Hematopoietic multipotent progenitor cell treated with erythropoietin and hydrocortisone succinate and interleukin-3 and kit ligand, for 6 days (in vitro differentiated cells): ENCODE measurements at places on chromosomes 4 and X.
A peak's percentile ranks its signal among the peaks of the same experiment; 100 is the strongest.

DNA sequence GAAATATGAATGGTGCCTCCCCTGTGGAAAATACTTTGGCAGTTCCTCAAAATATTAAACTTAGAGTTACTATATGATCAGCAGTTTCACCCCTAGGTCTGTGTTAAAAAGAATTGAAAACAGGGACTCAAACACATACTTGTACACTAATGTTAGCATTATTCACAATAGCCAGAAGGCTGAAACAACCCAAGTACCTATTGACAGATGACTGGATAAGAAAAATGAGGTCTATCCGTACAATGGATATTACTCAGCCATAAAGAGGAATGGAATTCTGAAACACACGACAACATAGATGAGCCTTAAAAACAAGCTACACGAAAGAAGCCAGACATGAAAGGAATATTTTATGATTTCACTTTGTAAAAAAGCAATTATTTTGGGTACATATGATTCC lies 54.9 kb downstream of the PGRMC2 start:
- no peak for DNase-seq

DNA sequence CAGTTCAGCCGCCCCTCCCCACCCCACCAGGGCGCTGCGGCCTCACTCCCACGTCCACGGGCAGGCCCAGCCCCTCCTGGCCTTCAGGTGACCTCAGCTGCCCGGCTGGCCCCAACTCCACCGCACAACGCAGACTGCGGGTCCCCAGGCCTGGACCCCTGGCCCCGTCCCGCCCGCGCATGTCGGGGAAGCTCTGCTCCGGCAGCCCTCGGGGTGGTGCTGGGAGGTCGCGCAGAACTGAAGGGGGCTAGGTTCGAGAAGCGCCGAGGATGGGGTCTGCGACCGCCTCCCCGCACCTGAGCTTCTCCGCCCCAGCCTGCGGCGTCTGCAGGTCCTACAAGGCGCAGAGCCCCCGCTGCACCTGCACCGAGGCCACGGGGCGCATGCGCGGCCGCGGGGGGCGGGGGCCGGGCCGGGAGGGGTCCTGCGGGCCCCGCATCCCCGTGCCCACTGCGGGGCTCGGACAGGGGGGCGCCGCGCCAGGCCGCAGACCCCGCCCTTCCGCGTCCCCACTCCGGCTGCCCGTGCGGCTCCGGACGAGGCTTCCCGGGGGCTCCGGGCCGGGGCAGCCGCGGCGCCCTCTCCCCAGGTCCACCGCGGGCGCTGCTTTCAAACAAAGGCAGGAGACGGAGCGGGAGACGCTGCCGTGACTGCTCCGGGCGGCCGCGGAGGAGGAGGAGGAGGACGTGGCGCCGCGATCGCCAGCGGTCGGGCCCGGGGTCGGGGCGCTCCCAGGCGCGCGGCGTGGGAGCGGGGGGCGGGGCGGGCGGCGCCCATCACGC lies 672 bp upstream of the NAT8L start:
- no peak for DNase-seq

DNA sequence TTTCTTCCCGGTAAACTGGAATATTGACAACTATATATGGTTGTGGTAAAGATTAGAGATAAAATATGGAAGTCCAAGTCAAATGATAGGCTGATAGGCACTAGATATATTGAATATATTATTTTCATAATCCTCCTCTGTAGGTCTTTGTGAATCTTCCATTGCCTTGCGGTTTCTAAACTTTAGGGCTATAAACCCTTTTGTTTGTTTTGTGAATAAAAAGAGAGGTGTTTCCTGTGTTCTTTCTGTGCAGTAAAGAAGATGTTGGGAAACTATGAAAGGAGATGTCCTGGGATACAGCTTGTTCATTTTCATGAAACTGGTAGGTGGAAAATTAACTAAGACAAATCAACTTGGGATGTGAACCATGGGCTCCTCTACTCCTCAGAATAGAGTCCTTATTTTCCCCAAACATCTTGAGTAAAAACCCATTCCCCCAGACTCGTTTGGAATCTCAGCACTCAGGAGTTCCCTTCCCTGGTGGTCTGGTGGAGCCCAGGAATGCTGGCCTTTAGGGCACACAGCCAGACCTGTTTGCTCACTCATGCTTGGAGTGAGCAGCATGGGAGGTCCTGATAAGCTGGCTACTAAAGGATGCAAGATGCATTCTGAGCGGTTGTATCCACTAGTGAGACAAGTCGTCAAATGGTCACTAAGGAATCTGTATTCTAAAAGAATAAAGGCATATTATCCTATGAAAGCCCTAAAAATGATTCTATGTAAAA lies 22.2 kb downstream of the PRDM8 start:
- no peak for DNase-seq

DNA sequence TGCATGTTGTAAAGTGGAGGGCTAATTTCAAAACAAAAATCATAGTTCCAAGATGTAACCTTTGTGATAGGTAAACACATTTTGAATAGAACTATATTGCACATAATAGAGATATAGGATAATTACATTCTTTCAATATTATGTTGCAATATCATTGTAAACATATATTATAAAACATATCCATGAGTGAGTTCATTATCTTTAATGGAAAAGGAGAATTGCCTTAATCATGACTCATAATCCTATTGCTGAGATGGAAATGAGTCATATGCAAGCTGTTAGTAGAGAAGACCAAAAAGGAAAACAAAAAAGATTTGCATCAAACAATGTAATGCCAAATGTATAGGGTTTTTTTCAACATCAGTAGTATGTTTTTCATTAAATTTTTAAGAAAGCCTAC lies 73.7 kb upstream of the WDR44 start:
- DNase-seq: no peak

DNA sequence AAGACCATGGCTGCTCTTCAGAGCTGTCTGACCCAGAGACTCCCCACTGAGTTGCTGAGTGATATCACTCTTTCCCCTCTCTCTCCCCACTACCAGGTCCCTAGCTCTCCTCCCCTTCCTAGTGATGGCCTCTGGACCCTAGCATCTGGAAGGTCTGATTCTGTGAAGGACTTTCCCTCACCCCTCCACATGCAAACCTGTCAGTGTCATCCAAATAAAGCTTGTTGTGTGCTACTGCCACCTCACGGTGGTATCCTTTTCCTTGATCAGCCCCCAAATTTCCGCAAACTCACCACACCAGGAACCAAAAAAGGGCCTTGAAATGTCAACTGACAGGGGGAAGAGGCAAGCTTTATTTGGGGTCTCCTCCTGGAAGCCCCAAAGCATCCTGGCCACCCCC lies 500.2 kb downstream of the IDS start:
- DNase-seq: peak; percentile 12

DNA sequence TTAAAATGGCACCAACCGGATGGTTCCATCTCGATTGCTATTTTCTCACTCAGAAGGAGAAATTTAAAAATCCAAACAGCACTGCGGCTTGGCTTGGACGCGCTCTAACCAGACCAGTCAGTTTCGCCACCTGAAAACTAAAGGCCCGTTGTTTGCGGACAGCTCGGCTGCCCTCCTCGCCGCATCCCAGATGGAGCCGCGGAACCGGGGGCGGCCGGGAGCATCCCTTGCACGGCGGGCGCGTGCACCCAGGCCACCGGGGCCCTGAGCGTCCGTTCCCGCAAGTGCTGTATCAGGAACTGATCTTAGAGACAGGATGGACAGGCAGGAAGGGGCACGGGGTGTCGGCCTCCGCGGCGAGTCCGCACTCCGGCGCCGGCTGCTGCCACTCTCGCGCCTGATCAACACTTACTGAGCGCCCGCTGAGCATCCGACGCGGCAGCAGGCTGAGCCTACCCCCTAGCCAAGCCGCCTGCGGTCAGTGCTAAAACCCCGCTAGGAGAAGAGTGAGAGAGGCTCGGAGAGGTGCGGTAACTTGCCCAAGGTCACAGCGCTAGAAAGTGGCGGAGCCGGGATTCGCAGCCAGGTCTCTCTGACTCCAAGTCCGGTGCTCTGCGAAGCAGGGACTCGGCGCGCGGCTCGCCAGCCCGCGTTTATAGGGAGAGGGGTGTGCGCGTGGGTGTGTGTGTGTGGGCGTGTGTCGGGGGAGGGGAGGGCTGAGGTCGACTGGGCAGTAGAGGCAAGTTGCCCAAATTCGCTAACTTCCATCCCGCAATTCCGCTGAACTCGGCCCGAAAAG lies at the start of gene CITED1:
CITED1 (minus strand) TSS at position 629 of the 799 bp plus-strand sequence. CDS start 3,045 bp downstream, outside the sequence.
- peak; percentile 23 for DNase-seq

DNA sequence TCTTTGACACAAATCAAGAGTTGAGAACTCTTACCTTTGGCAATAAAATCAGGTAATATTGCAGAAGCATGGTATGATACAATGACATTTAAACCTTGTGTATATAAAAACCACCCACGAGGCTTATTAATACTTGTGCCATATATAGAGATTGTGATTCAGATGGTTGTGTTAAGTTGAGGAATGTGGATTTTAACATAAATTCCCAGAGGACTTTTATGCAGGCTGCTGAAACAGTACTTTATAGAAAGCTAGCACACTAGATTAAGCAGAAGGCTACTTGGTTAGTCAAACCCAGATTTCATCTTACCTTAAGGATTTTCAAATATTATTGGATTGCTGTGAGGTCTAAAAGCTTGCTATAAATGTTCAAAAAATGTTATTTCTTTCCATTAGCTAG lies 325.7 kb upstream of the PCDH10 start:
- no peak for DNase-seq

DNA sequence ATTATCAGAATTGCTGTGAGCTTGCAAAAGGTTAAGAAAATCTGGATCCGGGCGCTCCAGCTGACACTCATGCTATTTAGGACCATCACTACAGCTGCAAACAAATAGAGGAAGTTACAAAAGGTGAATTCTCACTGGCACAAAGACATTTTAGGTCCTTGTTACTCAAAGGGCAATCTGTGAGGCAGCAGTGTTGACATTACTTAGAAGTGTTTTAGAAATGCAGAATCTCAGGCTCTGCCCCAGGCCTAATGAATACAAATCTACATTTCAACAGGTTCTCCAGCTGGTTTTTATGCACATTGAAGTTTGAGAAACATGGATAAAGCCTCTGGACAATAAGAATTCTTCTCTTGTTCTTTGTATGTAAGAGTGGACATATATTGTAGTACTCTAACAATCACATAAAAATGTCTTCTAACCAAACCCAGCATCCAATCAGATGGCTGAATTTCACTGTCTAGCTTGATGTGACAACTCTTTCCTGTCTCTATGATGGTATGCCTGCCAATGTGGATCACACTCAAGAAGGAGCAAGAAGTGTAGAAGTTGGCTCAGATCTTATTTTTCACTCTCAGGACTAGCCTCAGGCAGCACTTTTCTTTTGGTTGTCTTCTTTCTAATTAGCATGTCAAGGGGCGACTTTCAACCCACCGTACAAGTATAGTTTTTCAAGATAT lies 18.8 kb downstream of the SLC7A11 start:
- no peak for DNase-seq

DNA sequence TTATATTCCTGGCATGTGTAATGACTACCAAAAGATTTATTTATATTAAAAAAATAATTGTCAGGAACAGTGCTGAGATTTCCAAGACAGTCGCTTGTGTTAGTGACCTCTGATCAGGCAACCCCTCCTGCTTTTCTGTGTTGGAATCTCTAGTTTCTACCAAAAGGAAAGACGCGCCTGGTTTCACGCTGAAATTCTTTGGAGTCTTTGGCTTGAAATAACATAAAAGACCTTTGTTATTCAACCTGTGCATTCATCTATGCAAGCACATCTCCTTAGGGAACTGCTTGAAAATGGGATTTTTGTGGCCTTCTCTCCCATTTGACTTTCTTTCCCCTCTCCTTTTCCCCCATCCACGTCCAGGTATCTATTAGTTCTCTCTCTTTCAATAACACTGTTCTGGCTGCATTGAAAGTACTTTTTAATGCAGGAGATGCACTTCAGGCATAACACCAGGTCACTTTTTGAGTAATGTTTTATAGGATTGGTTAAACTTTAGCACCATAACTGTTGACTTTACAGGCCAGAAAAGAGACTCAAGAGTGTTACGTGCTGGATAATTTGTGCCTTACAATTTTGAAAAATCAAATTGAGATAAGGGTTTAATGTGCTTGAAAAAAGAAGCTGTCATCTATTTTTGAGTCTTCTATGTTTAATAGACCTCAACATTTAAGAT lies 172.7 kb downstream of the GPAT3 start:
- no peak for DNase-seq

DNA sequence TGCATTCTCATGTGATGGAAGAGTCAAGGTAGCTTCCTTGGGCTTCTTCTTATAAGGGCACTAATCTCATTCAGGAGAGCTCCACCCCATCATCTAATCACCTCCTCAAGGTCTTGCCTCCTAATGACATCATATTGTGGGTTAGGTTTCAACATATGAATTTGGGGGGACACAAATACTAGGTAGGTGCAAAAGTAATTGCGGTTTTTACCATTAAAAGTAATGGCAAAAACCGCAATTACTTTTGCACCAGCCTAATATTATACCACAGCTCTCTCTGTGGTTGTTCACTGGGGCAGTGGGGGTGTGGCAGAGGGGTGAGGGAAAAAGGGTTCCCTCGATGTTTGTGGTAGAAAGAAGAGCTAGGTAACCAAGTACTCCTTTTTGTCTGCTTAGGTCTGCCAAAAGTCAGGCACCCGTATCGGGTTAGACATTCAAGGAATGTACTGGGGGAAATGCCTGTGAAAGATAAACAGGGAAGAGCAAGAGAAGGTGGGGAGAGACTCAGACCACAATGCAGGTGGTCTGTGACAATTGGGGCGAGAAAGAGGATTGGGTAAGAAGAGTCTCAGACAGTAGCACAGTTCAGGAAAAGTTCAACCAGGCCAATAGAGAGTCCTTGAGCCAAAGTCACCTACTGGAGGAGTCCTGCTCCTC lies 78.9 kb upstream of the MTM1 start:
- no peak for DNase-seq

DNA sequence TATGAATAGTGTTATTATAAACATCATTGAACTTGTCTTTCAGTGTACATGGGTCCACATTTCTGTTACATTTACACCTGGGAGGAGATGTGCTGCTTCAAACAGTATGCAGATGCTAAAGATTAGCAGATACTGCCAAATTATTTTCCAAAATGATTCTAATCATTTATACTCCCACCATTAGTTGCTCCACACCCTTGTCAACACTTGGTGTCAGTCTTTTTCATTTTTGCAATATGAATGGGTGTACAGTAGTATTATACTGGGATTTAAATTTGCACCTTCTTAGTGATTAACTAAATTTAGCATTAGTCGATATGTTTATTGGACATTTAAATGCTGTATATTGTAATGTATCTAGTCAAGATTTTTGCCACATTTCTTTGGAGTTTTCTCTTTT lies 131.6 kb upstream of the GRID2 start:
- DNase-seq: no peak

- DNase-seq: no peak
Measured at GRCh38 chrX:132474544-132475248, 14.1 kb downstream of the MBNL3 start.

GRCh38 chr4:13162886-13163285 lies 321.3 kb downstream of the RAB28 start:
- no peak for DNase-seq

DNA sequence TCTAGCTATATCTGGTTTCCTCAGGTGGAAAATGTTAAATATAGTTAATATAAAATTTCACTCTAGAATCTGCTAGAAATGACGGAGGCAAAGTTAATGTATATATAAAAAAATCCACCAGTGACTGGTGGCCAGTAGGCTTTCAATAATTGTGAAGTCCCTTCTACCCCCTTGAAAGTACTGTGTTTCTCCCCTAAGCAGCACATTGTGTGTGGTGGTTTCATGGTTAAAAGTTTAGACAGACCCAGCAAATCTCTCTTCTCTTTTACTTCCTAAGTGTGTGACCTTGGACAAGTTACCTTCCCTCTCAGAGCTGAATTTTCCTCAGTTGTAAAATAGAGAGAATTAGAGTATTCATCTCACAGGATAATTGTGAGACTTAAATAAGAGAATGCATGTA lies 600 bp upstream of the HEPH start:
- no peak for DNase-seq
